ENCODE measurements at places on chromosomes 3 and 15.

DNA sequence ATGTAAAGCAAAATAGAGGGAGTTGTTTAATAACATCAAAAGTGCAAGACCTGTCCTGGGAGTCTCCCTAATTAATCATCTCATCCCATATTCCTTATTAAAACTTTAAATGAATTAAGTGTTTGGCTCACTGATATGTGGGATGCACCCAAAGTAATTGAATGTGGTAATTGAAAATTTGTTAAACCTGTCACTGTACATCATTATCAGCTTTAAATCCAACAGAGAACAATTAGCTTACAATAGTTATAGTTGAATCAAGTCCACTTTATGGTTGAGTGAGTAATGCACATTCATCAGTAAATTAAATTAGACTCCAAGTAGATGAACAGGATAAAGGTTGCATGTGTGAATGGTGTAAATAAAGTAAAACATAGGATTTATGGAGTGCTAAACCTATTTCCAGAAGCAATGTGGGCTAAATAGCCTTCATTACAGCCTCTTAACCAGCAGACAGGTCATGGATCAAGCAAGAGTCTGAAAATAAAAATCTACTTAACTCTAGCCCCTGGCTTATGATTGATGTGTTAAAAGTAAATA is 608.2 kb upstream of the CCDC54 start:
- DNase-seq = no peak

GRCh38 chr3:192186498-192186897 is 540.8 kb downstream of the FGF12 start:
- DNase-seq = no peak

GRCh38 chr15:29472901-29473445 is 203.4 kb upstream of the NSMCE3 start:
- no peak for DNase-seq

DNA sequence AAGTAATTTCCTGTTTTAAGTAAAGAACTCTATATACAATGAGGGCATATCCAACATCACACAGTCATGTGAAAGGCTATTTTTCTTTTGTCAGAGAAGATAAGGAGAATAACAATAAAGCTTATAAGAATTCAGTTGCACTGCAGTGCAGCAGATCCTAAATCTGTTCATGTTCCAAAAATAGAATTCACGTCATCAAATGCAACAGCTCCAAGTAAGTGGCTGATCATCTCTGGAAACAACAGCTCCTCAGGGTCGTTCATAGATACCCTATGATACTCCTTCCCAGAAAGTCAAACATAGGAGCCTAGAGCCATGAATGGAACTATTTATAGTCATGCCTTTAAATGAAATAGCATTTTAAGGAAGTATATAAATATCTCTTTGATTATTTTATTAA is 100.2 kb downstream of the FMN1 start:
- DNase-seq = peak; percentile 19

- no peak for DNase-seq
Measured at GRCh38 chr15:93312891-93313486, 224.0 kb upstream of the RGMA start.

DNA sequence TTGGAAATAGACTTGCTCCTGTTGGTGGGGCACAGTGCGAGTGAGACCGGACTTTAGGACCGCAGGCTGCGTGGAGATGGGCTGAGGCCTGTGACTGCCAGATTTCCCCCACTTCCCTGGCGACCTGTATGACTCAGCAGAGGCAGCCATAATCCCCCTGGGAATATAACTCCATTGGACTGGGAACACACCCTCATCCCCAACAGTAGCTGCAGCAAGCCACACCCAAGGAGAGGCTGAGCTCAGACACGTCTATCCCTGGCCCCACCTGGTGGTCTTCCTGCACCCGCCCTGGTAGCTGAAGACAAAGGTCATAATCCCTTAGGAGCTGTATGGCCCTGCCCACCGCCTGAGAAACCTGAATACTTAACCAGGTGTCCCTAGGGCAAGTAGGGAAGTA is 42.6 kb downstream of the DZIP1L start:
- DNase-seq = no peak

GRCh38 chr3:21446027-21446426 is 305.0 kb downstream of the ZNF385D start:
- no peak for DNase-seq

DNA sequence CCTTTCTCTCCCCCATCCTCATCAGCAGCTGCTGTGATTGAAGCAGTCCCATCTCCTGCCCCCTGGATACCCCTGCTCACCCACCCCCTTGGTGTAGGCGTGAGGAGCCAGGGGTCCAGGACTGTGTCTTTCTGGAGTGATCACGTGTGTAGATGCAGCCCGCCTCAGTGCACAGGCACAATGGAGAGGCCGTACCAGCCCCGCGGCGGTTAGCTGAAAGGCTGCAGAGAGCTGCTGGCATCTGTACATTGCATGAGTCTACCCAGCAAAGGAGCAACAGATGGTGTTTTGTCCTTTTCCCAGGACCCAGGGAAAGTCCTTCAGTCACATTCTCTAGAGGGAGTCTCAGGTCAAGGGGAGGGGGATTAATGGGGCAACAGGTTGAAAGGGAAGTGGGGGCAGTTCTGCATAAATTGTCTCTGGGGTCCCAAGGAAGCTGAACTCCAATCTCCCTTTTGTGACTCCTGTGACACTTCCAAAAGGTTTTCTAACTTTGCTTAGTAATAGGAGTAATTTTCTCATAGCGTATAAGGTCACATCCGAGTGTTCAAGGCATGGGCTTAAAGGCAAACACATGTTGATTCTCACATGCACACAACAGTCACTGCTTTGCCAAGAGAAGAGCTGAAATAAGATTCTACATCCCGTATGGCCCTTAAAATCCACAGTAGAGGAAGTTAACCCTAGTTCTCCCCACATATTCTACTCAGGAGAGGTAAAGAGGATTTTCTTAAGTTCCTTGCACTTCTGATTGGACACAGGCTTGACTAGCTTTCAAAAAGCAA is 7.1 kb downstream of the CSPG5 start:
- DNase-seq = no peak

- no peak for DNase-seq
Measured at GRCh38 chr3:61903074-61903473, 341.7 kb downstream of the PTPRG start.

- DNase-seq = peak; percentile 71
Measured at GRCh38 chr3:39192490-39193092, at the start of gene XIRP1. TSS of gene XIRP1 (minus strand) at chr3:39192595. CDS start at chr3:39189445, 3,150 bp downstream.

GRCh38 chr15:83585601-83586335 is 68.2 kb upstream of the ADAMTSL3 start:
- no peak for DNase-seq

GRCh38 chr3:120846073-120846472 is 61.9 kb upstream of the STXBP5L start:
- DNase-seq = no peak

GRCh38 chr15:69990566-69991421 is 106.9 kb downstream of the TLE3 start:
- DNase-seq = no peak

DNA sequence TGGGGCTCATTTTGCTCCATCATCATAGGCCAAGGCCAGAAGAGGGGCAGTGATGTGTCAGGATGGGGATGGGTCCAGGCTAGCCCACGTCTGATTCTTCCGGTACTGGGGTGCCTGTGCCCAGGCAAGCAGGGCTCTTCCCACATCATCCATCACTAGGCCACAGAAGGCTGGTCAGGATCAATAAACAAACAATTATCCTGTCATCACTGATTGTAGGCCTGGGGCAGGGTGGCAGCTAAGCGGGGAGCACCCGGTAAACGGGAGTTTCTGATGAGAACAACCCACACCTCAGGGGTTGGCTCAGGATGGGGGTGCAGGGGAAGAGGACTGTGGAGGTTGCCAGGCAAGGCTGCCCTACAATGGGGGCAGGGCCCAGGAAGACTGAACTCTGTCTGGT is 18.1 kb upstream of the CACNA2D2 start:
- no peak for DNase-seq

DNA sequence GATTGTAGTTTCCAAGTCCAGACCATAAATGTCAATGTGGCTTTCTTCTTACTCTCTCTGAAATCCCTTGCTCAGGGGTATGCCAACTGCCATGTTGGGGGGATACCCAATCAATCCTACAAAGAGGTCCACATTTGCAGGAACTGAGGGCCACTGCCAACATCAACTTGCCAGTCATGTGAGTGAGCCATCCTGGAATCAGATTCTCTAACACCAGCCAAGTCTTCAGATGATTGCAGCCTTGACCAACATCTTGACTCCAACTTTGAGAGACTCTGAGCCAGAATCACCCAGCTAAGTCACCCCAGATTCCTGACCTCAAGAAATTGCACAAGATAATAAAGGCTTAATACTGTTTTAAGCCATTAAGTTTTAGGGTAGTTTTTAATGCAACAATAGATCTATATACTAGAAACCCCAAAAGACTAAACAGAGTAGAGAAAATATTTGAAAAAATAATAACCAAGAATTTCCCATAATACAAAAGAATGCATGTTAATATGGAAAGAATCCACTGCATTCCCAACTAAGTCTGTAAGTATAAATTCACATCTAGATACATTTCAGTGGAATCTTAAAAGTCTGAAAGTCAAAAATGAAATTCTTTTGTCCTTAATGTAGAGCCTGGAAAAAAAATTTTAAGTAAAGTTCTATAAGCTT is 22.4 kb downstream of the ISG20 start:
- no peak for DNase-seq

DNA sequence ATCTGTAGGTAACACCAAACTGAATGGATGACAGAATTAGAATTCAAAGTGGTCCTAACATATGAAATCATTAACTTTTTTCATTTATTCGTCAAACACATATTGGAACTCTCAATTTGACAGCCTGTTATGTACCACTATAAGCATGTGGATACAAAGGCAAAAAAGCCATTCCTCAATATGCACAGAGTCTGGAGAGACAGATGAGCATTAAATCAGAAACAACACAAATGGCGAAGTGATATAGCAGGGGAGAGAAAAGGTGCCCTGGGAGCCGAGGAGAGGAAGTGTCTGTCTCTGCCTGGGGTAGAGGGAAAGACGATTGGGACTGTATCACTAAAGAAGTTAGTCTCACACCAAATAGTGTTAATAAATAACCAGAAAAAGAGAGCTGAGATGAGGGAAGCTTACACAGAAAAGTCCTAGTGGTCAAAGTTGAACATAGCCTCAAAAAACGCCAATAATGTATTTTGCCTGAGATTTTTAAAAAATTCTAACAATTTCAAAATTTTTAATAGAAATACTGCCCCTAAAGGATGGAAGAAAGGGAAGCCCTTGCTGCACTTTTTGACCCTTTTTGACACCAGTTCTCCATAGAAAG is 417.5 kb downstream of the TUSC7 start:
- no peak for DNase-seq

DNA sequence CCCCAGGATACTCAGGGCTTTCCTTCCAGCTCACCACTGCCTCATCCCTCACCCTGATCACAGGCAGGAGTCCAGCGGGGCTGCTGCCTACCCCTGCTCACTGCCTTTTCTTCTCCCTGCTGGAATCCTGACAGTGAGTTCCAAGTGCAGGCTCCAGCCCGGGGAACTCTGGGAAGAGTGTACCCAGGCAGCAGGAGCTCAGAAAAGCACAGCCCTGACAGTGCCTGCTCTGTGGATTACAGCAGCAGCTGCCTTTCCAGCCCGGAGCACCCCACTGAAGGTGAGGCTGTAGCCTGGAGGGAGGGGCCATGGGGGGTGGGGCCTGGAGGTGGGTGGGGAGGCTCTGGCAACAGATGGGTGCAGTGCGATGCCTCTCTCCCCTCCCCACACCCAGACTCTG is 6.1 kb upstream of the JMJD7 start:
- DNase-seq = no peak

- peak; percentile 80 for DNase-seq
Measured at GRCh38 chr3:44323341-44323955, 15.1 kb upstream of the TCAIM start.

GRCh38 chr3:175729466-175729865 is 870.3 kb downstream of the NAALADL2 start:
- no peak for DNase-seq

GRCh38 chr3:10500717-10501663 is 4.4 kb downstream of the ATP2B2 start:
- no peak for DNase-seq

DNA sequence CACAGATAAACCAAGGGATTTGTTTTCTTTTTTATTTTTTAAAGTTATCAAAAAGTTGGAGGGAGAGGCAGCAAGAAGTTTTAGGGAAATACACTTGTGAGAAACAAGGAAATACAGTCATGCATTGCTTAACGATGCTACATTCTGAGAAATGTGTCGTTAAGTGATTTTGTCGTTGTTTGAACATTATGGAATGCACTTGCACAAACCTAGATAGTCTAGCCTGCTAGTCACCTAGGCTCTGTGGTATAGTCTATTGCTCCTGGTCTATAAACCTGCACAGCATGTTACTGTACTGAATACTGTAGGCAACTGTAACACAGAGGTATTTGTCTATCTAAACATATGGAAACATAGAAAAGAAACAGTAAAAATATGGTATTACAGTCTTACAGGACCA is 2.0 kb upstream of the NFKBIZ start:
- peak; percentile 80 for DNase-seq

DNA sequence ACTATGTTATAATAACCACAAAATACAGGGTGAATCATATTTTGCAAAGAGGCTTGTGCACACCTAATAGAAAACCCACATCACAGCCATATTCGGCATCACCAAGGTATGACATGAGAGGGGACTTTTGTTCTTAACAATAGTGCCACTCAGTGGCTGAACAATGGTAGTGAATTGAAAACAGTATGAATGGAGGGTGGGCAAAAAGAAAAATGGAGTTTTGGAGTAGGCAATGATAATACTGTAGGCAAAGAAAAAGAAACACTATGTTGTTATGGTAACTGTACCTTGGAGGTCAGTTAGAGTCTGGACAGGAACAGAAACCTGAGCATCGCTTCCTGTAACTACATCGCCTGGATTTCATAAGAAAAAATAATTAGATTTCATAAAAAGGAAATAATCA is 348.6 kb downstream of the PLCL2 start:
- peak; percentile 59 for DNase-seq

DNA sequence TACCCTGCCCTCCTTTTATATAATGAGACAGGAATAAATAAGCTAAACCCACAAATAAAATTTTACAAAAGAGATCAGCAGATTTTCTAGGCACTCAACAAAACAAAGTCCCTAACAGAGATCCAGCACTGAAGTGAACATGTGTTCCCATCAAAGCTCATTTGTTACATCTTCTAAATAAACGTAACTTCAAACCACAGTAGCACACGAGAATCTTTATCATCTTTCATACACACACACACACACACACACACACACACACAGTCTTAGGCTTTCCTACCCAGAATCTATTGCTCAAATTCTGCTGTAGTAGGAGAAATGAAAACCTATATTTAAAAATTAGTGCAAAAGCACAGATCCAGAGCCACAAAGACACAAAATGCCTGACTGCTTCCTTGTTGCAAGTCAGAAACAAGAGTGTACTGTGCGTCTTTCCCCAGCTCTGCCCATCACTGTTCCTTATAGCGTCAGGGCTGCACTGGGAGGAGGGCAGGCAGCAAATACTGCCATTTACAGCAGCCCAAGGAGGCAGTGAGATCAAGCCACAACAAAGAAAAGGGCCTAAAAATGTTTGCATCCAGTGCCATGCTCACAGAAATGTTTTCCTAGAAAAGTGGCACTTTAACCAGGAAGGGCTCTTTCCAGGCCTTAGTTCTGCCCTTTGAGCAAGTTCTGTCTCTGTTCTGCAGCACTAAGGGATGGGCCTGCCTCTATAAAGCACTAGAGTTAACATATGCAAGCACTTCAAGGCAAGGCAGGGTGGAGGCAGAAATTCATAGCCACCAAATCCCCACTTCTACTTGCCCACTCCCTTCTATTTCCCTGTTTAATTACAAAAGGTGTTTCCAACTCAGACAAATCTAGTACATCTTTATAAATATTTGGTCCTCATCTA is 6.0 kb downstream of the IP6K1 start:
- no peak for DNase-seq
